ENCODE measurements at places on chromosomes 11 and 22.
A peak's percentile ranks its signal among the peaks of the same experiment; 100 is the strongest.

- DNase-seq, result no peak
These were observed 138.8 kb downstream of the LRRC4C start for GRCh38 chr11:41320653-41321052.

DNA sequence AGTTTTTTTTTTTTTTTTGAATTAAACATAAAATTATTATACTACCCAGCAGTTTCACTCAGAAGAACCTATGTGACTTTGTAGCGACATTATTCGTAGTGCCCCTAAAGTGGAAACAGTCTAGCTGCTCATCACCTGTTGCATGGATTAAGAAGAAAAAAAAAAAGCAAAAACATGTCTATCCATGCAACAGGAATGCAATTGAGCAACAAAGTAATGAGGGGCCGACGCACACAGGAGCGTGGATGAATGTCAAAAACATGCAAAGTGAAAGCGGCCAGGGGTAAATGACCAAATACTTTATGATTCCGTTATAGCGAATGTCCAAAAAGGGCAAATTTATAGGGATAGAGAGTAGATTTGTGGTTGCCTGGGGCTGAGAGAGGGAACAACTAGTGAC is 16.3 kb downstream of the MYO18B start:
- no peak for DNase-seq

- no peak for DNase-seq
These were observed 490.9 kb upstream of the TENM4 start for GRCh38 chr11:79931692-79932091.

DNA sequence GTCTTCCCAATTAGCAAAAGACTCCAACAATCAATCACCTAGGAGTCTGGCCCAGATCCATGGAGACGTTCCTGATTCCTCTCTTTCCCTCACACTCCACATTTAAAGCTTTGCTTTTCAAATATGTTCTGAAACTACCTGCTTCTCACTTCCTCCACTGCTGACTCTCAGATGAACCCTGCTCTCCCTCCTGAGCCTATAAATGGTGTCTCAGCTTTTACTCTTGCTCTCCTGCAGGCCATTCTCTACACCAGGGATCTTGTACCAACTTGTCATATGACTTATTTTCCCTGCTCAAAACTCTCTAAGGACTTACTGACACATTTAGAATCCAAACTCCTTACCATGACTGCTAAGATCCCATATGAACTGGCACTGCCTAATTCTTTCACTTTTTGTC is 138.4 kb upstream of the DDI1 start:
- DNase-seq, result no peak

DNA sequence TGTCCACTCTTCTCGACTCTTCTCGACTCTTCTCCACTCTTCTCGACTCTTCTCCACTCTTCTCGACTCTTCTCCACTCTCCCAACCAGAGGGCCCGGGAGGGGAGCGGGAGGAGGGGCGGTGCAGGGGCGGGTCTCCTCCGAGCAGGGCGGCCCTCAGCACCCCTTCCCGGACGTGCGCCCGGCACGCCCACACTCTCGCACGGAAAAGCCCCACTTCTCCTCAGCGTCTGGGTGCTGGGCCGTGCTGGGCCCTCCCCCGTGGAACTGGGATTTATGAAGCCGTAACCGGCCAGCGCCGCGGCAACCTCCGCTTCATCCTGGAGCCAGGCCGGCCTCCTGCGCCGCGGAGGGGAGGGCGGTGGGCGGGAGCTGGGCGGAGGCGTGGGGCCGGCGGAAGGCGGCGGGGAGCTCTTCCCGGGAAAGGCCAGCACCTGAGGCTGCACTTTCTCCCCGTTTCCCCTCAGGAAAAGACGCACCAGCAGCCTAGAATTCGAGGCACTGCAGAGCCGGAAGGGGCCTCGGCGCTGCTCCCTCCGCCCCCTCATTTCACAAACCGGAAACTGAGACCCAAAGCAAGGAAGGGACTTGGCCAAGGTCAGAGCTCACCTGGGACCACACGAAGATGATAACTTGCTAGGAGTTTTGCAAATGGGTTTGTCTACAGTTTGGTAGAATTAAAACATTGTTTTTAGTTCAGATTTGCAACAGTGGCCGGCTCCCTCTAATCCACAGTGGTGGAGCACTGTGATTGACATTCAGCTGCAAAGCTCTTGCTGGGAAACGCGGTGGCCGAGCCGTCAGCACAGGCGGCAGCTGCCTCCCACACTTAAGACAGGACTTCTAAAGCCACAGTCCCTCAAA is 31.6 kb upstream of the JAM3 start:
- peak; percentile 38 for DNase-seq

DNA sequence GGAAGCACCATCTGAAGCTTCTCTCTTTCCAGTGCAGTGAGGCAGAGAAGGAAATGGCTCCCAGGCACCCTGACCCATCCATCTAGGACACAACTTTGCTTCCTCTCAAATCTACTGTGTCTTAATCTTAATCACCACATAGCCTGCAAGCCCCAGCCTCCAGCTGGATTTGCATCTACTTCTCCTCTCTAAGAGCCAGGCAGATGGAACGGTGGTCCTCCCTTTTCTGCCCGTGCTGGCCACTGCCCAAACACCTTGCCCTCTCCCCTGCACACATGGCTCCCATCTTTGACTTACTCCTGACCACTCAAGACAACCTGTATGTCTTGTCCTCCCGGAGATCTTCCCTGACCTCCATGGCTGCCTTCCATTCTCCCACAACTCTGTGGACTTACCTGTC is 7.4 kb downstream of the MS4A10 start:
- DNase-seq, result no peak

GRCh38 chr11:70729949-70730348 is 331.6 kb downstream of the CTTN start:
- DNase-seq, result no peak

- no peak for DNase-seq
These were observed 632.6 kb upstream of the KIRREL3 start for GRCh38 chr11:127632976-127633680.

GRCh38 chr11:133228471-133229329 is 303.6 kb downstream of the OPCML start:
- no peak for DNase-seq

GRCh38 chr11:67558084-67558772 is 25.4 kb upstream of the GSTP1 start:
- no peak for DNase-seq

DNA sequence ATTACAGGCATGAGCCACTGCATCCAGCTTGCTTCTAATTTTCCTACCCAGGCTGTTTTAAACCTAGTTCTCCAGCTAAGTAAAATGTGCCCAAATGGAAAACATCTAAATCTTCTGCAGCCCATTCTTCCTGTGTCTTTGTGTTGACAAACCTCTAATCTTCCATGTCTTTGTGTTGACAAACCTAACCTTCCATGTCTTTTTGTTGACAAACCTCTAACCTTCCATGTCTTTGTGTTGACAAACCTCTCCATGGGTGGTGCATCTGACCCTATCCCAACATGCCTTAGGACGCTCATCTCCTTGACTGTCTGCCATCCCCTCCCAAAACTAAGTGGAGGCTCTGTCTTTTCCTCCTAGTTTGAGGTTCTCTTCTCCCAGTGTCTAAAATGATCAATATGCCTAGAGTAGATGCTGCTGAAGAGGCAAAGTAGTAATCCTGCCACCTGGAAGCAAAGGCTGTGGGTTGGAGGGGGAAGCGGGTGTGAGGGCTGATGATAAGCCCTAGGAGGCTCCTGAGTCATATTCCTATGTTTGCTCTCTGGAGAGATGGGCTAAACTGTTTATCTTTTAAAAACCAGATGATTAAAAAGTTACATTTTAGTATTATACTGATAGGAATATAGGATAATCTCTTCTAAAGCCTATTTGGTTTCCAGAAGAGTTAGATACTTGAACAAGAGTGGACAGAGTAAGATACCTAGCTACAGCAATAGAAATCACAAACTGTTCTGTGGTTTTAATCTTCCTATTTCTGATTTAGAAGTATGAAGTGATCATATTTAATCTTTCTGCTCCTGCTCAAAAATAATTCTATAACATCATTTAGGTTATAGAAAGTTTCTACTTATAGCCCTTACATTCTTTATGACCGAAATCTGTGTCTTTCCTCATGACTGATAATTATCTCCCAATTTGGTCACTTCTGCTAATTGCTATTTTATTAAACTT is 7.9 kb downstream of the FEN1 start:
- no peak for DNase-seq

DNA sequence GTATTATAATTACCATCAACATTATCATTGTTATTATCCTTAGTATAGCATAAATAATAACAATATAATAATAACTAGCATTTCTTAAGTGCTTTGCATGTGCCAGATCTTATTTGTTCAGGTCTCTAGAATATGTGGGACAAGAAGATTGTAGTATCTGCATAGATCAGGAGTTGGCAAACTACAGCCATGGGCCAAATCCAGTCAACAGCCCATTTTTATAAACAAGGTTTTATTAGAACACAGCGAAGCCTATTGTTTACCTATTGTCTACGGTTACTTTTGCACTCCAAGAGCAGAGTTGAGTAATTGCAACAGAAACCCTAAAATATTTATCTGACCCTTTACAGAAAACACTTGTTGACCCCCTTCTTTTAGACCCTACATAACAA is 81.4 kb downstream of the SLC1A2 start:
- no peak for DNase-seq

GRCh38 chr11:111269146-111269868 is 23.8 kb downstream of the POU2AF2 start:
- no peak for DNase-seq

GRCh38 chr11:13205486-13205885 is 72.1 kb upstream of the BMAL1 start:
- no peak for DNase-seq

GRCh38 chr11:69552951-69553350 is 71.5 kb downstream of the LINC01488 start:
- DNase-seq, result no peak

DNA sequence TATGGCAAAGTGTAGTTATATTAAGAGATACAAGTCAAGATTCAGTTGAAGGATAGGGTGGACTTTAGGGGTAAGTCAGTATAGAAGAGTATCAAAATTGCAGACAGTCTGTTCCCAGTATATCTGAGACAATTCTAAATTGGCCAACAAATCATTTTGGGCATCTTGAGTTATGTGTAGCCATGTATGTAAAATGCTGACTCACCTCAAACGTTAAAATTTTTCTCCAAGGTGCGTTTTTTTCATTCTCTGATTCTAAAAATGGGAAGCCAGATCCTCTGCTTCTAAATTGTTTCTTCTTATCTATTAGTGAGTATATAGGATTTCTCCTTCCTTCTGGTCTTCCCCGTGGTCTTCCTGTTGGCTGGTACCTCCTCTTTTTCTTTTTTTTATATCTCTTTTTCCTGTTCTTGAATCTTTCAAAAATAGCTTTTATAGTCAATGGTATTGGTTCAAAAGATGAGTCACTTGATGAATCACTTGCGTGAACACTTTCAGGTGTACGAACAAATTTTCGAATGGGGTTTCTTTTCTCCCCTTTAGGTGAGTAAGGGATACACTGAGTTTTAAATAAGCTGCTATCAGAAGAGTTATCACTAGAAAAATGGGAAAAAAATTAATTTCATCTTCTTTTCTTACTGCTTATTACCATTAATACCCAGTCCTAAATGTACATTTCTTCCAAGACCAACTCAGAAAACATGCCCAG is 3.2 kb downstream of the TAF1D start:
- DNase-seq, result no peak

DNA sequence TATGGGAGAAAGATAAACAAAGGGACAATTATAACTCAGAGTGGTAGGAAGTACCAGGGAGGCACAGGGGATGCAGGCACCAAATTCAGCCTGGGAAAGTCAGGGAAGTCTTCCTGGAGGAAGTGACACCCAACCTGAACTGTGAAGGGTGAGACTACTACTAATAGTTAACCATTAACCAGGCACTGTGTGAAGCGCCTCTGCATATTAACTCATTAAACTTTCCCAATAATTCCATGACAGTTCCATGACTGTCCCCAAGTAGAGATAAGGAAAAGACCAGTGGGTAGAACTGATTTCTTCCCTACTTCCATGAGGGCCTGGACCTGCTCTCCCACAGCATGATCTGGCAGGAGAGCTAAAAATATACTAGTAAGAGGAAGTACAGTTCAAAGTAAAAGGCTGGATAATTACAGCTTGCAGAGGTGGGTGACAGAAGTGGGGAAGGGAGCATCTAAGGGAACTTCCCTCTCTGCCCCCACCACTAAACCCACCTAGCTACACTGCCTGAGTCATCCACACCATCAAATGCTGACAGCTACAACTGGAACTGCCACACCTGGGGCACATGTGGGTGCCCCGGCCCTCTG is 4.7 kb upstream of the AP1B1 start:
- no peak for DNase-seq

- DNase-seq, result no peak
These were observed 10.8 kb downstream of the ST3GAL4 start for GRCh38 chr11:126366064-126366822.

DNA sequence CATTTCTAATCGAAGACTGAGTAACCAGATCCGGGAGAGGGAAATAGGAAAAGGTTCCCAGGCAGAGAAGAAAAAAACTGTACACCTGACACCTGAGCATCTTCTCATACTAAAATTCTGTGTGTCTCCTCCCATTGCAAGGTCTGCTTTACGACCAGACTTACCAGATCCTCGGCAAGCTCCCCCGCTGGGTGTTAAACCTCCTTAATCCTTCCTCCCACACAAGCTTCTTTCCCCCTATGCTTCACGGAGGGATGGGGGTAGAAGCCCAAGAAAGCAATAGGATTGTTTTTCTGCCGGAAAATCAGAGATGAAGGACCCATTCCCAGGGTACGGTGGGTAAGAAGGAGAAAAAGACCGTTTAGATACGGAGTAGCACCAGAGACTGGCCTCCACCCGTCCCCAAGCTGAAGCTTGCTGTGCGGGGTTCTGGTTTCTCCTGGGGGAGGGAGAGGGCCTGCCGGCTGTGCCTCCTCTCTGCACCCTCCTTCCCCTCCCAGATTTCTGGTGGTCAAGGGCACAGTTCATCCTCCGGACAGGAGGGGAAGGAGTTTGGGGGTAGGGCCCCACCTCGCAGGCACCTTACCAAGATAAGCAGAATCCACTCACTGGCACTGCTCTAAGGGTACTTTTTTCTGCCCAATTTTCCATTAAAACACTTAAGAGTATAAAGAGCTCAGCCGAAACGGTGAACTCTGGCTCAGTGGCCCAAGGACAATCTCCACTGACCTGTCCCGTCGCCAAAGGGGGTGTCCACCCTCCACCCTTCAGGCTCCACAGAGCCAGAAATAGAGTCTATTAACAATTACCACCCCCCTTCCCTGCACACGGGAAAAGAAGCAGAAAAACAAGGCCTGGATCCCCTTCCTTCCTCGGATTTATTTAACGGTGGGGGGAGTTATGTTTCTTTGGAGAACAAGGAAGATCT is 1.2 kb downstream of the TOB2 start:
- no peak for DNase-seq

- no peak for DNase-seq
These were observed 7.7 kb downstream of the MUC2 start for GRCh38 chr11:1082346-1082727.

DNA sequence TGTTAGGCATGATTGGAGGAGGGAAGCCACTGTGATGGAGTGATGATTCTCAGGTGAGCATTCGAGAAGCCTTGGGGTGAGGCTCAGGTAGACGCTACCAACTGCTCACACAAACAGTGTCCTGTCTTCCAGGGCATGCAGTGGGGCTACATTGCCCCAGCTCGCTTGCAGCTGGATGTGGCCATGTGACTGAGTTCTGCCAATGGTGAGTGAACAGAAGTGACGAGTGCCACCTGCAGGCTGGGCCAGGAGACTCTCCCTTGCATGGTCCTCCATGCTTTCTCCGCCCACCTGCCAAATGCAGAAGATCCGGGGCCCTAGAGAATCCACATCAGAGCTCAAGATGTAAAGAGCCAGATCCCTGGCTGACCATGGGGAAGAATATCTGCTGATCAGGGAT is 195.9 kb downstream of the BCR start:
- no peak for DNase-seq

GRCh38 chr11:64971421-64972233 is at the start of gene MAJIN:
Gene MAJIN (minus strand): TSS chr11:64972108. CDS start chr11:64959405, 12,703 bp downstream.
- peak; percentile 82 for DNase-seq

All from stimulated activated CD8-positive, alpha-beta memory T cell treated with anti-CD3 and anti-CD28 coated beads, Interleukin-4, amount 100 ng/mL, for 1 hour (primary cell).